AG08395 (cell line): ENCODE measurements at places on chromosomes 2 and 18.
A peak's percentile ranks its signal among the peaks of the same experiment; 100 is the strongest.

GRCh38 chr2:63050334-63051041, at the start of gene OTX1:
Gene OTX1 (plus strand): TSS chr2:63050830. CDS start chr2:63052991, 2,161 bp downstream.
- DNase-seq, result peak; percentile 77

- no peak for DNase-seq
Observed at GRCh38 chr18:77062518-77063003, 70.0 kb downstream of the MBP start.

DNA sequence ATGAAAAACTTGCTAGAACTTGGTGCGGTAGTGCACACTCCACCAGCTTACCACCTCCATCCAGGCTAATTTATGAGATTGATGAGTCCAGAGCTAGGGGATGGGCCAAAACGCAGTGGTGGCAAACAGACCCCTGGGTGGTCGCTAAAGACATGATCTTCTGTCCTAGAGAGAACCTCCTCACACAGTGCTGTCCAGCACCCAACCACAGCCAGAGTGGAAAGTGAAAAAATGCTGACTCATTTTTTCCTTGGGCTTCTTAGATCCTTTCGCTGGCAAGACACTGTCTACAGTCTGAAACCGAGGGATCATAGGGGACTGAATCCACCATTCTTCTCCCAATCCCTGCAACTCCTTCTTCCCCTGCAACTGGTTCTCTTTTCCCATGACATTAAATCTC, 4.1 kb downstream of the ANTXR1 start:
- peak; percentile 76 for DNase-seq

- peak; percentile 23 for DNase-seq
Observed at GRCh38 chr2:8217468-8218030, 464.3 kb upstream of the ID2 start.

GRCh38 chr18:6435731-6436130, 21.0 kb upstream of the L3MBTL4 start:
- no peak for DNase-seq

- DNase-seq, result peak; percentile 17
Observed at GRCh38 chr2:54461261-54461660, 5.1 kb downstream of the SPTBN1 start.

DNA sequence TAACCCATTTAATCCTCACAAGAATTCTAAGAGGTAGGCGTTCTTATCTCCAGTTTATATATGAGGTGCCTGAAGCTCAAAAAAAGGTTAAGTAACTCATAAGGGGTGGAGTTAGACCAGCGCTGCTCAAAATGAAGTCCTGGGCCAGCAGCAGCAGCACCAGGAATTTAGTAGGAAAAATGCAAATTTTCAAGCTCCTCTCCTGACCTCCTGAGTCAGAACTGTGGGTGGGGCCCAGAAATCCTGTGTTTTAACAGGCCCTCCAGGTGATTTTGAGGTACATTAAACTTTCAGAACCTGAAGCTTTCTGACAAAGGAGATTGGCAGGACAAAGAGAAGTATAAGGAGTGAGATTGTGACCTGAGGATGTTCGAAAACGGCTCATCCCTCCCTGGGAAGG, 66.0 kb upstream of the CCDC85A start:
- DNase-seq, result no peak

DNA sequence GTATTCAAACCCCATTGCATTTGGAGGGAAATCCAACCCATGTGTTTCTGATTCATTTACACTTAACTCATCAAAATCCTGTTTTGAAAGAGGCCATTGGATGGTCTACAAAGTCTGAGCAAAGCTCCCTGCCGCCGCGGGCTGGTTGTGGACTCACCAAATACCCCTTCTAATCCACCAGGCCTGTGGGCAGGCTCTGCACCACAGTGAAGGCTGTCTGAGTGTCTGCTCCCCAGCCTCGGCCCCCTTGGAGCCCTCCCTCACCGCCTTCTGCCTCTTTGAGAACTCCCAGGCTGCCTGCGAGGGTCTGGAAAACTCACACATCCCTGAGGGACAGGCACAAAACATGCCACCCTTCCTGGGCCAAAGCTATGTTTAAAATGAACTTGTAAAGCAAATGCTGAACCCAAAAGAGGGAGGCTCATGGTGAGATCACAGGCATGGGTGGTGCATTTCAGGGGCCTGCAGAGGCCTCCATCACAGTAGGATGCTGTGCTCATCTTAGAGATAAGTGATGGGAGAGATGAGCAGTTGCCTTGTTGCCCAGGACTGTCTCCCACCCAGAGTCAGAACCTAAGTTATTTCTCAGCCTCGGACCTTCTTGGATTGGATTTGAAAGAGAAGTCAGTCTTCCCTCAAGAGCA, 225.0 kb downstream of the CYP26B1 start:
- DNase-seq, result no peak

DNA sequence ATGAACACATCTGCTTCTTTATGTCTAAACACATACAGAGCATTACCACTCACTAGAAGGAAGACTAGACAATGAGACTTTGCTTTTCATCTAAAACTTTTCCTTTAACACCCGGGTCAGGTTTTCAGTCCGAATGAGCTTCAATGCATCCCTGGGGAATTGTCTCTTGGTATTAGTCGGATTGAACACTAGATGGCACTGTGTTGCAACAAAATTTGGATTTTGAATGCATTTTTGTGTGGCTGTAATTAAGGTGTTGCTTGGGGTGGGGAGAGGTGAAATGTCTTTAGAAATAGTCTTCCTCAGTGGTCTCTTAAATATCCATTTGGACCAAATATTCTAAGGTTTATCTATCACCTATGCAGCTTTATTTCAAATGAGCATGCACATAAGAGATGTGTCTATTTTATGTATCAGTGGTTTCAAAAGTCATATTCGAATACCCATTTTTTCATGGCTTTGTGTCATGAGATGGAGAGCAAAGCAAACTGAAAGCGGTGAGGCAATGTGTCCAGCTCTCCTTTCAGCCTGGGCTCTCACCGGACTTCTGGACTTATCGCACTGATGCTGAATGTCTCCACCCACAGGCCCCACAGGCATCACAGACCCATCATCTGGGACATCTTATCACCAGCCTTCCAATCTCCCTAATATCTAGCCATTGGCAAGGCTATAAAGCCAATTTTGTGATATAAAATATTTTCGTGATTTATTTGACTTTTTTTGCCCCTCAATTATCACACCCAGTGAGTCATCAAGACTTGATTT, 510.3 kb downstream of the RNF144A start:
- peak; percentile 66 for DNase-seq

DNA sequence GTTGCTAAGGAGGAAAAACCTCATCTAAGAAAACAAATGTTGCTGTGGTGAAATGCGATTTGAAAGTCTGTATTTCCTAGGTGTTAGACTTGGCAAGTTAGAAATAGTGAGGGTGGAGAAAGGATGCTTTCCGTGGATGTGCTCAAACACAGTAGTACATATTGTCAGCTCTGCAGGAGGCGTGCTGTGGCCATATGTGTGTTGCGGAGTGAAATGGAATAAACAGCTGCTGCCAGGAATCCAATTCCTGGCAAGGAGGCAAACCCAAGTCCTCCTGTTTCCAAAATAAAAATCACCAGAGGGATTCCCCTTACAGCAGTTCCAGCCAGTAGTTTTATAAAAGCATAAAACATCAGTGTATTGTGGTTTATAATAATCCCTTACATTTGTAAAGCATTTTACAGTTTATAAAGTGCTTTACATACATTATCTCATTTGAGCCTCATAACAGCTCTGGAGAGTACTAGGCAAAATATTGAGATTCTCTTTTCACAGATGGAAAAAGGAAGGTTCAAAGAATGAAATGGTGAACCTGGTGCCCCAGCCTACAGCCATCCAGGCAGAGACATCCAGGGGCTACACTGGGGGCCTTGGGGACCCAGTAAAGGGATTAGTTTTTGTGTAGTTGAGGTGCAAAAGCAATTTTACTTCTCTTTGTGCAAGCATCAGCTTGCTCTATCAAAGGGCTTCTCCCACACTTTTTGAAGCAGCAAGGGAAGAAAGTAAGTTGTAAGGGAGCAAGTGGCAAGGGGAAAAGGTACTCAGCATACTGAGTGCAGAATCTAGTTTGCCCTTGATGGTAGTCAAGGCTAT, 206.0 kb downstream of the AGPS start:
- DNase-seq, result peak; percentile 52

DNA sequence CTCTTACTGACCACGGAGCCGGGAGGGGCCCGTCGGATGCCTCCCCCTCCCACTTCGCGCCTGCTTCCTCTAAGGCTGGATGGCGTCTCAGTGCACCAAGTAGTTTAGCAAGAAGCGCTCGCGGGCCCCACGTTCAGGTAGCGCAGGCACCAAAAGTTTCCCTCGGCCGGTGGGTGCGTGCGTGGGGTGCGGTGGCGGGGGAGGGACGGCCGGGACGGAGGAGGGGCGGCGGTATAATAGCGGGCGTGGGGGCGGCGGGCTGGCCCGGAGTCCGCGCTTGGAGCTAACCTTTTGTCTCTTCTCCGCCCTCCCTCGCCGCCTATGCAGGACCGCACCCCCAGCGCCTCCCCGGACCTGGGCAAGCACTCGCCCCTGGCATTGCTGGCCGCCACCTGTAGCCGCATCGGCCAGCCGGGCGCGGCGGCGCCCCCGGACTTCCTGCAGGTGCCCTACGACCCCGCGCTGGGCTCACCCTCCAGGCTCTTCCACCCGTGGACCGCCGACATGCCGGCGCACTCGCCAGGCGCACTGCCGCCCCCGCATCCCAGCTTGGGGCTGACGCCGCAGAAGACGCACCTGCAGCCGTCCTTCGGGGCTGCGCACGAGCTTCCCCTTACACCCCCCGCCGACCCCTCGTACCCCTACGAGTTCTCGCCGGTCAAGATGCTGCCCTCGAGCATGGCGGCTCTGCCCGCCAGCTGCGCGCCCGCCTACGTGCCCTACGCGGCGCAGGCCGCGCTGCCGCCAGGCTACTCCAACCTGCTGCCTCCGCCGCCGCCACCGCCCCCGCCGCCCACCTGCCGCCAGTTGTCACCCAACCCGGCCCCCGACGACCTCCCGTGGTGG, 1.0 kb downstream of the SP5 start:
- DNase-seq, result no peak

DNA sequence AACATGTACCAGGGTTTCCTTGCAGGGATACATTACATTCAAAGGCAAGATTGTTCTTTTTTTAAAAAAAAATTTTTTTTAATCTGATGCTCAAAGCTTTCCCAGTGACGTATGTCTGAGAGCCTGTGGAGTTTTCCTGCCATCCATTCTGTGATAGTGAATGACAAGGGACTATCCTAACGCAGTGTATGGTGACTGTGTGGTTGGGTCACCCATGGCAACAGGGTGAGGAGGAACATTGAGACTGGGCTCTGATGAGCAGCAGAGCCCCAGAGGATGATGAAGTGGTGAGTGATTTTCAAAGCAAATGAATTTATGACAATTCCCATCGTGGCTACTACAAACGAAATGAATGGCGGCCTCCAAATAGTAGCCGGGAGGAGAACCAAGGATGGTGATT, 28.6 kb upstream of the CTAGE1 start:
- no peak for DNase-seq

DNA sequence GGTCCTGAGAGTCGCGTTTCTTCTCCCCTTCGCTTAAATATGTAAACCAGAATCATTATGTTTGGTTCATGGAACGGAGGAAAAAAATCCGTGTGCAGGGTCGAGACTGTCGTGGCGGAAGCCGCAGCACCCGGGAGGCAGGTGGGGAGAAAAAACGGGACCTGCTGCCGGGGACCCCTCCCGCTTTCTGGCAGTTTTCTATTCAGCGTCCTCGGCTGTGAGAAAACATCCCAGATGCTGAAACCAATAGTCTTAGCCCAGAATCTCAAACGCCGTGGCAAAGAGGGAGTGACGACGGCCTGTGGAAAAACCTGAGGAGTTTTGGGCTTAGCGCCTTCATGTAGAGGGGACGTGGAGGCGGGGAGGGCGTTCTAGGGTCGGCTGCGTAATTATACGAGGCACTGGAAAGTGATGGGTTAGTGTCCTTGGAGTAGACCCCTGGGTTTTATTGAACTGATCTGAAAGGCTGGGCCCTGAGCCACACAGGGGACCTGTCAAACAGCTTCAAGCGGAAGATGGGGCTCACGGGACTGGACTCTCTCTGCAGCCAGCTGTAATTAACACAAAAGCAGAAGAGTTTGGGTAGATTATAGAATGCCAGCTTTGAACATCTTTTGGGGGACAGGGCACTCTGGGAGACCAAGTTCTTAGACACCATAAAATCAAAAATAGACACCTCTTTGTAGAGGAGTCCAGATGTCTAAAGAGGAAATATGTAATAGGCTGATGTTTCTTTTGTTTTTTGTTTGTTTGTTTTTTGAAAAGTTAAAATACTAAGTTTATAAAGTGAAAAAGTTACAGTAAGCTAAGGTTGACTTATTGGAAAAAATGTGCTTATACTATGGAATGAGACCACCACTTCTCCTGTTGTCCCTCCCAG, 834 bp upstream of the BUB1 start:
- peak; percentile 34 for DNase-seq

DNA sequence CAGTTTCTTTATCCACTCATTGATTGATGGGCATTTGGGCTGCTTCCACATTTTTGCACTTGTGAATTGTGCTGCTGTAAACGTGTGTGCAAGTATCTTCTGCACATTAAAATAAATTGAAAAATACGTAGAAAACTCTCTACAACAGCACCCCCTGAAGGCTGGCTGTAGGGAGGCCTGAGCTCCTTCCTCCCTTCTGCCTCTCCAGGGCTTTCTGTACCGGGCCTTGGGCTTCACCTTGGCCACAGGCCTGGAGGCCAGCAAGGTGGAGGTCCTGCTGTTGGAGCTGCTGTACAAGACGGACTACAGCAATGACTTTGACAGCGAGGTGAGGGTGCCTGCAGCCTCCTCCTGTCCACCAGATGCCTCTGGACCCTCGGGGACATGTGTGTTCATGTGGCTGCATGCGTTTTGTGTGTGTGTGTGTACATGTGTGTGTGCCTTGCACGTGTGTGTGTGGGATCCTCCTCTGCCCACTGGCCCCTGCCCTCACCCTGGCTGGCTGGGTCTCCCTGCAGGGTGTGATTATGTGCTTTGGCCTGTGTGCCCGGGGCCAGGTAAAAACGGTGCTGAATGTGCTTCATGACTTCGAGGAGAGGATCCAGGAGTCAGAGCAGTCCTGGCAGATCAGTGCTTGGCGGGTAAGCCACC, 29.2 kb downstream of the MROH2A start:
- no peak for DNase-seq

- DNase-seq, result no peak
Observed at GRCh38 chr2:150438654-150439053, 48.8 kb downstream of the RND3 start.

DNA sequence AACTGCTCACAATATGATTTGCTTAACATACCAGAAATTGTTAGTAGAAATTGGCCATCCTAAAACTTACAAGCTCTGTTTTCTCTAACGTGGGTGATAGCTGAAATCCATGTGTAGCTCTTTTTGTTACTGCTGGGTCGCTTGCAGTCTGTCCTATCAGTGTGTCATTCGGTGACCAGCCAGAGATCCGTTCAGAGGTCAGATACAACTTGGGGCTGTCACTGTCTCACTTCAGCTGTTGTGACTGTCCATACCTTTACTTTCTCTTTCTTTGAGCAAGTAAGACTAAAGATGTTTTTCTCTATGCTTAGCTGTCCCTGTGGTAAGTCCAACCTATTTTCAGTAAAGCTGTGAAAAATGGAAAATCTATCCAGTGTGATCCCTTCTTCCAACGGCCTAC, 282.9 kb upstream of the KCNH7 start:
- DNase-seq, result no peak

- no peak for DNase-seq
Observed at GRCh38 chr2:28339516-28340175, 53.0 kb upstream of the FOSL2 start.

GRCh38 chr18:77524909-77525308, 275.3 kb downstream of the GALR1 start:
- no peak for DNase-seq
